ENCODE measurements at places on chromosomes 7 and 10.

DNA sequence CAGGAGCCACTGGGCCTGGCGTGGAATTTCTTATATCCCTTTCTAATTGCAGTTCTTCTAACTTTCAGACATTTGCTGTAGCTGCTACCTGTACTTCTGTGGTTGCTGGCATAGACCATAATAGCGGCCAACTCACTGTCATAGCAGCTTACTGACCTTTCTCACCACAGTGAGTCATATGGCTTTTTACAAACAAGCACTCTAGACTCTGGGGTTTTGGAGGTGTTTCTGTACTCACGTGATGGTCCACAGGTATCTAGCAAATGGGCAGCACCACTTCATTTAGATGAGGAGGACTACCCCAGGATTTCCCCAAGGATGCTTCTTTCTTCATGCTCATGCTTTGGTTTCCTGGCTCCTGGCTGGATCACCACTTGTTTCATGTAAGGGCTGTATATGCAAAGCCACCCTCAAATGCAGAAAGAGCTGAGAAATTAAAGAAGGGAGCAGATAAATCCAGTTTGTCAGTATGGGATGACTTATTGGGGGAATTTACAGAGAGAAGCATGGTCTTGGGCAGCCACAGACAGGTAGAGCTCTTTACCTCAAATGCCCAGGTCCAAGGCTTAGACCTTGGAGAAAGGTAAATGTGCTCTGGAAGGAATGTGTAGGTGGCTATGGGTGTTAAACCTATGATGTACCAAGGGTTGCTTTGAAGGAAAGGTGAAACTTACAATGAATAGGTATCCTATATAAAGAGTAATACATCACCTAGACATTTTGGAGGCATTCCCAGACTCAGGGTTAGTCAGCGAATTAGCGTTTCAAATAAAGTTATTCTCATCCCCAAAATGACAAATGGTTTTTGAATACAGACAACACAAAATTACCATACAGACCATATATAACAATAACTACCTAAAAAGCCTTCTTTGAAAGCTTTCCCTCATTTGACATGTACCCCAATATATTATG is 15.9 kb upstream of the SLC25A16 start:
- no peak for DNase-seq

GRCh38 chr7:118644346-118644745 is 419.8 kb downstream of the ANKRD7 start:
- DNase-seq = no peak

DNA sequence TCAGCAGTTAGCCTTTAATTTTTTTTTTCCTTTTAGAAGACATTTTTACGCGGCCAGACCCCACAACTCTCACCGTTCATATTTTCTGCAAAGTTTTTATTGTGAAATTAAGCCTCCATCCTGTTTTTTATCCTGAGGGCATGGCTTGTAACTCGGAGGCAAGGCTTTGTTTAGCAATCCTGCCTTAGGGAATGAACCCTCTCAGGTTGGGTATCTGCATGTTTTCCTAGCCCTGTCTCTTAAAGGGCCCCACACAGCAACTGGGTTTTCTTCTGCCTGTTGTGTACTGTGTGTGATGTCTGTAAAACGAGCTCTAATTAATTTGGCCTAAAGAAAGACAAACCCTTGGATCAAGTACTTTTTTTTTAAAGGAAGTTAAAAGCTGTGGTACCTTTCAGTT is 130.2 kb upstream of the COBL start:
- no peak for DNase-seq

GRCh38 chr10:84511106-84511505 is 182.7 kb downstream of the CCSER2 start:
- no peak for DNase-seq

DNA sequence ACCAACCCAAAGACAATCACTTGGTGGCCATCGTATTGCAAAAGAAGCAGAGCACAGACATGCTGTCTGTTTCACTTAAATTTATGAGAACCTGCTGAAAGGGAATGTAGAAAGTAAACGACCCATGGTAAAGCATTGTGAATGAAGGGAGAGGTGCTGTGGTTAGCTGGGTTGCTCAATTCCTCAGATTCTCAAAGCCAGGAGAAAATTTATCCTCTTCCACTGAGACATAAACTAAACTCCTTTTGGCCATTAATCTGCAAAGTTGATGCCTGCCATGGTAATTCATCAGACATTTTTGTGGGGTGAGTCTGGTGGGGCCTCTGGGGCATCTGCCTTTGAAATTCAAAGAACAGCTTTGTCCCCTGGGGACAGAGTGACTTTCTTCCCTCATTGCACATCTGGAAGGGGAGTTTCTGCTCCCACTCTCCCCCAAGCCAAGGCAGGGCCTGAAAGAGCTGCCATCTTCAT is 951.0 kb downstream of the LRMDA start:
- DNase-seq = no peak

GRCh38 chr7:83415840-83416239 is 233.1 kb downstream of the SEMA3E start:
- DNase-seq = no peak

DNA sequence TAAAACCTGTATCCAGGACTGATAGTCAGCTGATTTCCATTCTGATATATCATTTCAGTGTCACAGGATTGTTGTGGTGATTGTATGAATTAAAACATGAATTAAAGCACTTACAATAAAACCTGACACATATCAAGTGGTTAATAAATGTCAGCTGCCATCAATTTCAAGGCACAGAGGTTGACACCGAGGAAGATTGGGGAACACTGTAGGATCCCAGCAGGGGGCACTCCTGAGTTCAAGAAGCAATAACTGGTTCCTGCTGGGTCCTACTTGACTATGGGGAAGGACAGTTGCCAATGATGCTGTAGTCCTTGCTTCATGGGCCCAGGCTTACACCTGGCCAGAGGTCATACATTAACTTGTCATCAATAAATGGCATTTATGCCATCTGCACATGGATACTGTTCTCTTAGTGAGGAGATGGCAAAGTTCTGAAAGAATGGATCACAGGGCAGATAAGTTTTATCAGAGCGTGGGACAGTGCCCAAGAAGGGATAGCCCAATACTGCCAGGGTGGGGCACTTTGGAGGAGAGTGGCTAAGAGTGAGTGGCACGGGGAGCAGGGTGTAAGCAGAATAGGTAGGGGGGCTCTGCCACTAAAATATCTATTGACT is 24.1 kb downstream of the FZD1 start:
- no peak for DNase-seq

GRCh38 chr7:30069096-30069867 is 41.1 kb downstream of the PLEKHA8 start:
- DNase-seq = no peak

DNA sequence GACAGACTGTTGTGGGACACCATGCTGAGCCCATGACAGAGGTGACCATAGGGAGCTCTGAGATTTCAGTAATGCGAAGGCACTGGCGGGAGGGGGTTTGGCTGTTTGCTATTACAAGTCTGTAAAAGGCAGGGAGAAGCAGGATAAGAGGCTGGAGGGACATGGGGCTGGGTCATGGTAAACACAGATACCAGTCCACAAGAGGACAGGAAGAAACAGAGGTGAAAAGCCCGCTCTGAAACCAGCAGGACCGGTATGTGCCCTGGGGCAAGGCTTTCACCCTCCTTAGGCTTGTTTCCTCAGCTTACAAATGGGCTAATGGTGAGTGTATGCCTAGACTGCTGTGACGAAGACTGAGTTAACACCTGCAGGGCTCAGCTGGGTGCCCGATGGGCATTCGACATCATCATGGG is 34.1 kb downstream of the ANXA11 start:
- no peak for DNase-seq

- no peak for DNase-seq
These were observed 40.0 kb upstream of the PAPSS2 start for GRCh38 chr10:87619705-87620104.

DNA sequence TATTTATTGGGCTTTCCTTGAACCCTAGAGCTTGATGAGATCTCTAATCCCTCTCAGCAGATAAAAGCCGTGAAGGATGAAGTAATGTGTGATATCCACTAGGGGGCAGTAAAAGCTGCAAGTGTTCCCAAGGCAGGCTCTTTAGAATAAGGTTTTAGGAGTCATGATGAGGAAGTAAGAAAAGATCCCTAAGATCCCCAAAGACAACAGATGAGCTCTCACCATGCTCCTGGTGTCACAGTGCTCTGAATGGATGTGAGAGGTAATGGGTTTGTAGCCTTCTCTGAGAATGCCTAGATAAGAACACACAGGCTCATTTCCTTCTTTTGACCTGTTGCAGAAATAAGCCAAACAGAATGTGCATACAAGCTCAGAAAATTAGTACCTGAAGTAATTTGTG is 70.4 kb upstream of the ITPRID1 start:
- no peak for DNase-seq

DNA sequence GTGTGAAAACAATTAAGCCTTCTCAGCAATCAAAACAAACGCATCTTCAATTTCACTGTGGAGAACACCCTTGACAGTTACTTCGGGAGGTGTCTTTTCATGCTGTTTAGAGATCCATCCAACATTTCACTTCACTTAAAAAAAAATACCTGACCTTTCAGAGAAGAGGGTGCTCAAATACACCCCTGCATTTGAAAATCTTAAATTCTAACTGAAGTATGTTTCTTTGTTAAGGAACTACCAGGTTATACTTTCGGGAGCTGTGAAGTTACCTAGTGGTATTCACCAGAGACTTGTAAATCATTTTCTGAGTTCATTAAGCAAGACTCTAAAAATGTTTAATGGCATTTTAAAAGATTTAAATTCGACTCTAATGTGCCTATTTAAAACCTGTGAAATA is 38.8 kb downstream of the CNPY1 start:
- DNase-seq = no peak

DNA sequence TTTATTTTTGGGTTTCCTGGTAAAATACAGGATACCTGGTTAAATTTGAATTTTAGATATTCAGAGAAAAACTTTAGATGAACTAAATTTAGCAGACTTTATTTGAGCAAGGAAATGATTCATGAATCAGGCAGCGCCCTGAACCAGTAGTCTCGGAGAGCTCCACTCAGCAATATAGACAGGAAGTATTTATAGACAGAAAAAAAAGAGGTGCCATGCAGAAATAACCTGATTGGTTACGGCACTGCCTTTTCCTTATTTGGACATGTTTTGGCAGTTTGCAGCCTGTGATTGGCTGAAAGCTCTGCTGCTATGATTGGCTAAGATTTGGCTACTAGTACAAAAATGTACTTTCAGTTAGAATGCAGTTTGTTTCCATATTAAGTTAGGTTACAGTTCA is 198.3 kb upstream of the DKK1 start:
- no peak for DNase-seq

- no peak for DNase-seq
These were observed 17.4 kb downstream of the ZNRF2 start for GRCh38 chr7:30301751-30302150.

GRCh38 chr10:102545997-102546396 is 42.2 kb downstream of the SUFU start:
- DNase-seq = no peak

- no peak for DNase-seq
These were observed 24.9 kb upstream of the SLF2 start for GRCh38 chr10:100887761-100888296.

DNA sequence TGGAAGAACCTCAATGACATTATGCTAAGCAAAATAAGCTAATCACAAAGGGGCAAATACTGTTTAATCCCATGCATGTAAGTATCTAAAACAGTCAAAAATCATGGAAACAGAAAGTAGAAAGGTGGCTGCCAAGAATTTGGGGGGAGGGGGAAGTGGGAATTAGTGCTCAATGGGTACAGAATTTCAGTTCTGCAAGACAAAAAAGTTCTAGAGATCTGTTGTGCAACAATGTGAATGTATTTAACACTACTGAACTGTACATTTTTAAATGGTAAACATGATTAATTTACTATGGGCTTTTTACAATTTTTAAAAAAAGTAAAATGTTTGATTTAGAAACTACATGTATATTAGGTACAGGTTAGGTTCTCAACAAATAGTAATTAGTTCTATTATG is 11.9 kb downstream of the EZH2 start:
- no peak for DNase-seq

DNA sequence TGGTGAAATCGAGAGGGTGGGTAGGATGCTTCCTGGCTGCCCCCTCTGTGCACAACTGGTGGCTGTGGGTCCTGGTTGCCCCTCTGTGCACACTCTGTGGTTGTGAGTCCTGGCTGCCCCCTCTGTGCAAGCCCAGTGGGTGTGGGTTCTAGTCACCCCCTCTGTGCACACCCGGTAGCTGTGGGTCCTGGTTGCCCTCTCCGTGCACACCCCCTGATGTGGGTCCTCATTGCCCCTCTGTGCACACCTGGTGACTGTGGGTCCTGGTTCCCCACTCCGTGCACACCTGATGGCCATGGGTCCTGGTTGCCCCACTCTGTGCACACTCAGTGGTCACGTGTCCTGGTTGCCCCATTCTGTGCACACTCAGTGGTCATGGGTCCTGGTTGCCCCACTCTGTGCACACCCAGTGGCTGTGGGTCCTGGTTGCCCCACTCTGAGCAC is 20.3 kb upstream of the RET start:
- DNase-seq = no peak

GRCh38 chr7:134798155-134798554 is 18.7 kb downstream of the CALD1 start:
- no peak for DNase-seq

GRCh38 chr10:34711500-34711899 is 103.6 kb downstream of the PARD3 start:
- no peak for DNase-seq

- no peak for DNase-seq
These were observed 13.9 kb upstream of the AHCYL2 start for GRCh38 chr7:129210989-129211312.

GRCh38 chr7:13774976-13775375 is 214.5 kb downstream of the ETV1 start:
- no peak for DNase-seq

DNA sequence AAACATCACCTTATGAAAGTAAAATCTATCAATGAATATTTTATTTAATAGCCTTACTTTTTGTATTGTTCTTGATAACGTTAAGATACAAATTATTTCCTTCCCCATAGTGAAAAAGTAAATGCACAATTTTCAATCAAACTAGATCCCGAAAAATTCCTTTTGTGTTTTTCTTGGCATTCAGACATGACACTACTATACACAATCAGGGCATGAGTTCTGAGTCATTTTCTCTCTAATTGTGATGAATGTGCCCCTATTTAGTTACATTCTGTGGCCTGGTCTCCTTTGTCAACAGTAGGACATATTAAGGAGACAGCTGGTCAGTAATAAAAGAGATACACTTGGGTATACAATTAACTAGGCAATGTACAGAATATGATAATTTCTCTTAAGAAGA is 19.8 kb downstream of the COL1A2 start:
- DNase-seq = no peak

- no peak for DNase-seq
These were observed 41.3 kb downstream of the RBM33 start for GRCh38 chr7:155685791-155686160.

- DNase-seq = no peak
These were observed 147.8 kb upstream of the SEMA3E start for GRCh38 chr7:83796760-83797159.

GRCh38 chr7:140212100-140212881 is 35.5 kb upstream of the KDM7A start:
- no peak for DNase-seq

GRCh38 chr7:155773531-155773930 is 38.7 kb downstream of the SHH start:
- DNase-seq = no peak

DNA sequence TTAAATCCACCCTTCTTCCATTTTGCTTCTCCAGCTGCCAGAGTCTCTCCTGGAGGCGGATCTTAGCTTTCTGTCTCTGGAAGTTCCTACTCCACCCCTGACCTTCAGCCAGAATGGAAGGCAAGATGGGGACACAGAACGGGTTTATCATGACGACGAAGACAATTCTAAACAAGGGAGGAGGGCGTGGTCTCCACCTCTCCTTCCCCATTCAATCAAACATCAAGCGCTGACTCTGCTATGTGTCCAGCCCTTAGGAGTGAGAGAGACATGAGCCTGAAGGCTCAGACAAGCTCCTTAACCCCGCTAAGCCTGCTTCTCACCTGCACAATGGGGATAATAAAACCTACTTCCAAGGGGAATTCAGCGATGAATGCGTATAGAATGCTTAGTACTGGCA is 3.1 kb downstream of the CYP17A1 start:
- DNase-seq = no peak
